ENCODE measurements at places on chromosomes 1 and 21.

GRCh38 chr1:85404408-85404807 is 60.6 kb downstream of the DDAH1 start:
- DNase-seq, result no peak

- DNase-seq, result no peak
These were observed 6.3 kb upstream of the MTARC2 start for GRCh38 chr1:220741825-220742224.

GRCh38 chr1:177620636-177621190 is 349.1 kb downstream of the SEC16B start:
- DNase-seq, result no peak

DNA sequence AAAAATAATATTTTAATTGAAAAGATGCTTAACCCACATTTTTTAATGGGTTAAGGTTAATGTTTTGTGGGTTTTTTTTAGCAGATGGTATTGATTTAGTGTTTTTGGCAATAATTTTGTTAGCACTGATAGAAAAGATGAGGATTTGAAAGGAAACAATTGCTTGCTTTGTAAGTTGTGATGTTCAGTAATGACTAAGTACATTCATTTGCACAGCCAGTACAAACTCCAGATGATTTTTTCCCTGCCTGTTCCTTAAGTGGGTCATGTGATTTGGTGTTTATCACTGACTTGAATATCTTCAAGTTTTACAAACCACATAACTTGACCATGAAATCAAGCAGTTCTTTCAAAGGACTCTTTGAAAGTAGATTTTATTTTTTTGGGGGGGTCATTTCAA is 15.0 kb downstream of the DISP1 start:
- no peak for DNase-seq

DNA sequence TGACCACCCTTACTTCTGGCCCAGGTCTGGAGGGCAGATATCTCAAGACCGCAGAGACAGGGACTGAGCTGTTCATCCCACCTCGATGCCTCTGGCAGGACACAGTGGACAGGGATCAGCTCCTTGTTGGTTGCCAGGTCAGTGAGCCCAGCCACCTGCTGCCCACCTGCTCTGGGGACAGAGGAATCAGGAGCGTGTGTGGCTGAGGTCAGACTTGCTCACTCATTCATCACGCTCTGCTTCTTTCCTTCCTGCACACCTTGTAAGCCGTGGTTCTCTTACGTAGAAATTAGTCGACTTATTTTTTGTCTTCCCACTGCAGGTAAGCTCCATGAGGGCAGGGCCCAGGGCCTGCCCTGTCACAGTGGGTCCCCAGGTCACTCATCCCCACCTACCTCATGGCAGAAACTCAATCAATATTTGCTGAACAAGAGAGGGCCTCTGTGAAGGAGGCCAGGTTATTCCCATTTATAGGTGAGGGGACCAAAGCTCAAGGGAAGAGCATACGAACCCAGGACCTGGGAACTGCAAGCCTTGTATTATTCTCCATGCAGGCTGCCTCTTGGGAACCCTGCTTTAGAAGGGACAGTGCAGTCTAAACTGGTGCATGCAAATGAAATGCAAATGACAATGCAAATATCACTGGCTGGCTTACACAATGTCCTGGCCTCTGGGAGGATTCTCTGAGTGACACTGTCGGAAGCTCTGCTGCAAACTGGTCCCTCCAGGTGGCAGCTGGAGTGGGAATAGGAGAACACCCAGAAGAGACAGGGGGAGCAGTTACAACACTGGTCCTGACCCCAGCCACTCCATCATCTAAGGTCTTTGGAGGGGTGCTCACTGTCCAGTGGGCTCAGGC is 58.4 kb upstream of the PAX7 start:
- no peak for DNase-seq

Data from CD4-positive, alpha-beta T cell treated with Interferon alpha-2 for 1 hour (primary cell).